ENCODE measurements at places on chromosomes 11 and 22. TPM values are rescaled to one million over a fixed set of nuclear protein-coding genes. Genes with fewer than 3 reads are reported as not detected.

- no peaks in the 10 kb centered on the region for H3K27me3 ChIP-seq
- H3K4me1 ChIP-seq: peaks cover 4% of the 10 kb centered on the region
- H3K36me3 ChIP-seq: no peaks in the 10 kb centered on the region
- no peak overlapping the region for H3K27ac ChIP-seq
- H3K4me3 ChIP-seq: no peak overlapping the region
Observed at GRCh38 chr22:38415046-38415445, 40.0 kb downstream of the KCNJ4 start.

DNA sequence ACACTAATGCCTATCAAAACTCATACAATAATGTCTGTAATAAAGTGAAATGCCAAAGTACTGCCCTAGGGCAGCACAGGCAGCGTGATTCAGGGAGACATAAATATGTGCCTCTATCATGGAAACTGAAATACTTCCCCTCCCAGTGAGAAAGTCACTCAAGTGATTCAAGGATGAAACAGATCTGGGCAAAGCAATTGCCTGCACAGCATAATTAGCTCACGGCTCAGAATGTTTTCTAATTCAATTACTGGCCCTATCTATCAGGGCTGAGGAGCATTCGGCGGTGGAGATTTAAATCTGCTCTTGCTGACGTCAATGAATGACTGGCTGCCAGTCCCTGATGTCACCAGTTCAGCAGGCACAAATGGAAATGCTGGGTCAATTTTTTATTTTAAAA lies 27.7 kb upstream of the PPP2R1B start:
- H3K4me3 ChIP-seq: no peak overlapping the region
- peaks cover 8% of the 10 kb centered on the region for H3K36me3 ChIP-seq
- H3K4me1 ChIP-seq: no peaks in the 10 kb centered on the region
- no peak overlapping the region for H3K27ac ChIP-seq
- no peaks in the 10 kb centered on the region for H3K27me3 ChIP-seq
- no peak for DNase-seq

The OR52E6 gene
- total RNA-seq: not detected

The GVQW3 gene
- total RNA-seq: 4.0 TPM

DNA sequence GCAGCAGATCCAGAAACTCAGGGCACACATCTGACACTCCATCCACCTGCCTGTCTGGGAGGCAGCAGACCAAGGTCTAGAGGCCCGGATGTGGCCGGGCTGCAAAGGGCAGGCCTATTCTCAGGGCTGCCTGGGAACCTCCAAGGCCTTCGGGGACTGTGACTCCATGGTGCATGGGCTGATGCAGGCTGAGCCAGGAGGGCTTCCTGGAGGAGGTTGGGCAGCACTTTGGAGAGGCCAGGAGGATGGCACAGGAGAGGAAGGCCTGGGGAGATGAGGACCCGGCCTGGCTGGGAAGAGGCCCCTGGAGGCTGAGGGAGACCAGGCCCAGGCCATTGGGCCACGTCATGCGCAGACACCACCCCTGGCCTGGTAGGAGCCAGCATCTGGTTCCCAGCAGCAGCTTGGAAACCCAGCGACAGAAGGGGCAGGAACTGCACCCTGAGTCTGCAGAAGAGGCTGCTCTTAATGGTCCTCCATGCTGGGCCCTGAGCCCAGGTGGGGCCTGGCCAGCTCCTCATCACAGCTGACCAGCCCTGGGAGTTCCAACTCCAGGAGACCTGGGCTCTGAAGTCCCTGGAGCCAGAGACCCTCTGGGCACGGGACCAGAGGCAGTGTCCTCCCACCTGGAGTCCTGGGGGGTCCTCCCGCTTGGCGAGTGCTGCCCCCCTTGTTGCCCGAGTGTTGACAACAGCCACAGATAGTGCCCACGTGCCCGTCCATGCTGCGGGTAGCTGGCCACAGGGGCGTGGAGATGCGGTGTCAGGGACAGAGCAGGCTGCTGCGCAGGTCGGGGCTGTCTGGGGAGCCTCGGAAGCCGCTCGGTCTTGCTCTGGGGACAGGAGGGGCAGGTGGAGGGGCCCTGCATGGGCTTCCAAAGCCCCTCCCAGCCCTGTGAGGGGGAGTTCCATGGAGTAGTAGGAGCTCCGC lies 5.5 kb downstream of the PHLDA2 start:
- no peaks in the 10 kb centered on the region for H3K36me3 ChIP-seq
- no peak for DNase-seq
- H3K4me3 ChIP-seq: no peak overlapping the region
- no peak overlapping the region for H3K27ac ChIP-seq
- H3K4me1 ChIP-seq: peaks cover 11% of the 10 kb centered on the region

DNA sequence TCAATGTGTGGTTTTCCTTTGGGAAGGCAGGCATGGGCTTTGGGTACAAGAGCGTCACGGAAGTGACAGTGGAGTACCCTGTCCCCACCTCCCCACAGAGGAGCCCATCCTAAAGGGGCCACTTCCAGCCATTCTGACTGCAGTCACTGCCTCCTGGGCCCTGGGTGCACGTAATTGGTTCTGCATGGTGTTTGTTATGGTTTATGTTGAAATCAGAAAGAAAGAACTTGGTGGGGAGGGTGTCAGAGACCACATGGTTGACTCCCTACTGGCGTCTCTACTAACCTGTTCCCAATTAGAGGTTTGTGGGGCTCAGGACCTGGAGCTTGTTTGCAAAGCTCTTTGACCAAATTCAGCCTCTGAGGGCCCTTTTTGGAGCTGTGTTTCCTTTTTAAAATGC lies 40.8 kb downstream of the RIBC2 start:
- peaks cover 5% of the 10 kb centered on the region for H3K27me3 ChIP-seq
- DNase-seq: no peak
- H3K4me3 ChIP-seq: no peak overlapping the region
- no peak overlapping the region for H3K27ac ChIP-seq

- no peak overlapping the region for H3K27ac ChIP-seq
- H3K36me3 ChIP-seq: peaks cover 3% of the 10 kb centered on the region
- H3K4me3 ChIP-seq: no peak overlapping the region
- H3K4me1 ChIP-seq: no peaks in the 10 kb centered on the region
- H3K27me3 ChIP-seq: no peaks in the 10 kb centered on the region
Observed at GRCh38 chr11:70951139-70951804, 301.1 kb downstream of the SHANK2 start.

- H3K36me3 ChIP-seq: peaks cover 11% of the 10 kb centered on the region
- peaks cover 28% of the 10 kb centered on the region for H3K4me1 ChIP-seq
- peak; percentile 96 for DNase-seq
- H3K27me3 ChIP-seq: no peaks in the 10 kb centered on the region
Observed at GRCh38 chr11:114439229-114440120, at the start of gene REXO2. Gene REXO2, plus strand, starts transcription at chr11:114439467. Its CDS starts 62 bp downstream, at chr11:114439529.

The FREY1 gene
- 0.93 TPM for total RNA-seq

DNA sequence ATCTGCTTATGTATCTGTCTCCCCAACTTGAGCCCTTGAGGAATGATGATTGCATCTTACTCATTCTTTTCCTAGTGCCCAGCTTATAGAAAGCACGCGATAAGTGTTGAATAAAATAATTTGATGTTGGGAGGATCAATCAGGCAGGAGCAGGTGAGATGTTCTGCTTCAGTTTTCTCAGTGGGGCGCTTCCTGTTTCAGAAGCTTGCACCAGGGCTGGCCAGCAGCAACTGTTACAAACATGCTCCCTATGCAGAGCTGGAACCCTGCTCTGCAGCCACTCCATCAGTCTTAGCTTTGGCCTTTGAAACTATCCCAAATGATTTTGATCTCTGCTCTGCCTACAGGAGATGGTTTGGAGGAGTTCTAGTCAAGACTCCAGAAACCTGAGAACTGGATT lies 3.9 kb downstream of the ENDOD1 start:
- H3K27me3 ChIP-seq: no peaks in the 10 kb centered on the region
- peak overlapping the region; percentile 92 for H3K27ac ChIP-seq
- H3K4me1 ChIP-seq: peaks cover 81% of the 10 kb centered on the region

The CCDC85B gene
- total RNA-seq: 94.1 TPM

The HEPACAM gene
- not detected for total RNA-seq

DNA sequence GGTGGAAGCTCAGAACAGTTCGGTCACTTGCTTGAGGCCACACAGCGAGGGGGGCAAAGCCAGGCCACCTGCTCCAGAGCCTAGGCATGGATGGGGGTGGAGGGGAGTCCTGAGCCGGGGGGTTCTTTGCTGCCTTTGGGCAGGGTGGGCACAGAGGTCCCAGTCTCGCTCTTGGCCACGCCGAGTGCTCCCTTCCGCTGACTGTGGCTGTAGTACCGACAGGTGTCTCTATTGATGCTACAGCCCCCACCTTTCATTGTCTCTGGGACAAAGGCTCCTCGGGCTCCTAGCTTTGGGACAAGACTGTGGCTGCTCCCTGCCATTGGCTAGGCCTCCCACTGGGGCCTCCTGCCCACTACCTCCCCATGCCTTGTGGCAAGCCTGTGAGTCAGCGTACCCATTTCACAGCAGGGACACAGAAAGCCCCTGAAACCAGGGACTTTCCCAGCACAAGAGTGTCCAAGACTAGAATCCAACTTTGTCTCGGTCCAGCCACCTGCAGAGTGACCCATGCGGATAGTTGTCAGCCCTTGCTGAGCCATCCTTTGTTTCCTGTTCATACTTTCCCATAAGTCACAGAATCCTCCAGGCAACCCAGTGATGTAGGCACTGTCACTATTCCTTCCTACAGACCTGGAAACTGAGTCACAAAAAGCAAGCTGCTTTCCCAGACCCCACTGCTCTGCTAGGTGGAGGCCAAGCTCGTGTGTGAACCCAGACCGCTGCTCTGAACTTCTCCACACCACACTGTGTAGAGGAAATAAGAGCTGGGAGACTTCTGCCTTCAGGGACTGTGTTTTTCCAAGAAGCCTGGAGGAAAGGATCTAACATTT lies 17.2 kb downstream of the MYEOV start:
- H3K27me3 ChIP-seq: no peaks in the 10 kb centered on the region
- no peak for DNase-seq
- peaks cover 19% of the 10 kb centered on the region for H3K4me1 ChIP-seq
- peak overlapping the region; percentile 85 for H3K27ac ChIP-seq

DNA sequence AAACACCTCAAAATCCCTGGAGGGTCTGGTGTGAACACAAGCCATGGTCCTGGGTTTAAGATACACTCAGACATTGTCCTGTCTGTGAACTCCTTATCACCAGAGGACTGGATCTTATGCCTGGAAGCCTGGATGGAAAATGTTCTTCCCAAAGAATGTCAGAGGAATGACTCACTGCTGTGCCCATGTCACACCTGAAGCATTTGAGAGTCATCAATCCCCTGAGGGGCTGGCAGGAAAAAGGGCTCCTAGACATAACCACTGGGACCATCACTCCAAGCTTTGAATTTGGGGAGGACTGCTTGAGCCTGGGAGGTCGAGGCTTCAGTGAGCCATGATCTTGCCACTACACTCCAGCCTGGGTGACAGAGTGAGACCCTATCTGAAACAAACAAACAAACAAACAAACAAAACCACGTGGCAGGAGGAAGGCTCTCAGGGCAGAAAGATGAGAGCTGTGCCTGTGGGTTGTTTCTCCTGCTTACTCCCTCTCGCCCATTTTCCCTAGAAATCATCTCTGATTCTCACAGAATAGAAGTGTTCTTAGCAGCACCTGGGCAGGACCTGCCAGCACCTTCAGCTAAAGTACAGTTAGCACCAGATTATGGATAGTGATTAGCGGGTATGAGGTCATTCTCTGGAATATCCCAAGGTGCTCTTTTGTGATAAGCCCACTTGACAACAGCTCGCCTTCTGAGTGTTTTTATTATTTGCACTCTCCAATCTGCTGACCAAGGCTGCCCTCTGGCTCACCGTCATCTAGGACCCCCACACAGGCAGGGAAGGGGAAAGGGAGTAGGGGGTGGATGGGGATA lies 11.9 kb upstream of the PRG2 start:
- H3K36me3 ChIP-seq: peaks cover 20% of the 10 kb centered on the region
- H3K27me3 ChIP-seq: no peaks in the 10 kb centered on the region
- no peak overlapping the region for H3K4me3 ChIP-seq
- H3K4me1 ChIP-seq: peaks cover 29% of the 10 kb centered on the region

- H3K4me3 ChIP-seq: no peak overlapping the region
- no peak for DNase-seq
- H3K4me1 ChIP-seq: peaks cover 24% of the 10 kb centered on the region
- no peaks in the 10 kb centered on the region for H3K27me3 ChIP-seq
- no peak overlapping the region for H3K27ac ChIP-seq
Observed at GRCh38 chr22:39470451-39471291, 13.9 kb downstream of the MGAT3 start.

GRCh38 chr22:49203091-49203858 lies 624.4 kb downstream of the BRD1 start:
- H3K4me1 ChIP-seq: no peaks in the 10 kb centered on the region
- H3K36me3 ChIP-seq: no peaks in the 10 kb centered on the region
- H3K27me3 ChIP-seq: no peaks in the 10 kb centered on the region
- no peak overlapping the region for H3K4me3 ChIP-seq
- DNase-seq: peak; percentile 23
- no peak overlapping the region for H3K27ac ChIP-seq

DNA sequence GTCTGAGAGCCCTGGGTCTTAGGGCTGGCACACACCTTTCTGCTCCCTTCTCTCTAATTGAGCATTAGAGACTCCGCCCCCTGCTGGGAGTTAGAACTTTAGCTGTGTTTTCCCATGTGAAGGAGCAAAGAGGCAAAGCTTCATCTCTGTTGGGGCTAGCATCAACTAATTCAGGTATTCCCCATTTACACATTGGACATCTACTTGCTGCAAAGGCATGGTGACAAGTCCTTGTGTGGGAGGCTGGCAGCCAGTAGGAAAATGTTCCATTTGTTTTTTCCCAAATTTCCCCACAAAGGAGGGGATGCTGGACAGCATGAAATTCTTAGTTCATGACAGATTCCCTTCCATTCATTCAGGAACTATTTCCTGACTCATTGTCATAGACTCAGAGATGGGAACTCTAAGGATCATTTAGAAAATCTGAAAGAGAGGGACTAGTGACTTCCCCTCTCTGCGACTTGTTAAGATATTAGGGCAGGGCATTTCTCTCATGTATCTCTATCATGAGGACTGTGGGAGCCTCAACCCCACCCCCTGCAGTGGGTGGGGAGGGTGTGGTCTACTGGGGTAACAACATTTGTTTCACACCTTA lies 3.6 kb downstream of the CD44 start:
- H3K36me3 ChIP-seq: peaks cover 38% of the 10 kb centered on the region
- peak overlapping the region; percentile 56 for H3K27ac ChIP-seq
- H3K4me3 ChIP-seq: peak overlapping the region; percentile 90
- H3K27me3 ChIP-seq: peaks cover 6% of the 10 kb centered on the region
- peaks cover 78% of the 10 kb centered on the region for H3K4me1 ChIP-seq

DNA sequence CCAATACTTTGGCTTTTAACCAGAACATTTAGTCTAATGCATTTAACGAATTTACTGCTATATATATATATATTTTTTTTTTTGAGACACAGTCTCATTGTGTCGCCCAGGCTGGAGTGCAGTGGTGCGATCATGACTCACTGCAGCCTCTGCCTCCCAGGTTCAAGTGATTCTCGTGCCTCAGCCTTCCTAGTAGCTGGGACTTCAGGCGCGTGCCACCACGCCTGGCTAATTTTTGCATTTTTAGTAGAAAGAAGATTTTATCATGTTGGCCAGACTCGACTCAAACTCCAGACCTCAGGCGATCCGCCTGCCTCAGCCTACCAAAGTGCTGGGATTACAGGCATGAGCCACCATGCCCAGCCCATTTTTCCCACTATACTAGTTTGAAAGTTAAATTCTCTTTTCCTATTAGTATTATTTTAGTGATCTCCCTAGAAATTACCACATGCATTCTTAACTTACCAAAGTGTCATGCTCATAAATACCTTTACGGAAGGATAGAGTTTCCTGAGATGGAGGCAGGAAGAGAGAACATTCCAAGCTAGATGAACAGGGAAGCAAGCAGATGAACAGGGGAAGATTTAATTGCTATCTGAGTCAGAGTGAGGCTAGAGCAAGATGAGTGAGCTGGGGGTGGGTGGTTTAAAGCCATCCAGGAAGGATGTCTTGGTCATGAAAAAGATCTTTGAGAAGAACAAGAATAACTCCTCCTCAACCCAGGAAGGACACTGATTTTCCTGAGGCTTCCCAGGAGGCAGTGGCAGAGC lies 4.4 kb upstream of the PGAP2 start:
- no peak overlapping the region for H3K4me3 ChIP-seq
- H3K4me1 ChIP-seq: peaks cover 19% of the 10 kb centered on the region
- H3K27ac ChIP-seq: no peak overlapping the region
- no peaks in the 10 kb centered on the region for H3K36me3 ChIP-seq
- H3K27me3 ChIP-seq: no peaks in the 10 kb centered on the region
